Brain (organoid and tissue), 16 donors: ENCODE measurements at places on chromosomes 4 and X.

DNA sequence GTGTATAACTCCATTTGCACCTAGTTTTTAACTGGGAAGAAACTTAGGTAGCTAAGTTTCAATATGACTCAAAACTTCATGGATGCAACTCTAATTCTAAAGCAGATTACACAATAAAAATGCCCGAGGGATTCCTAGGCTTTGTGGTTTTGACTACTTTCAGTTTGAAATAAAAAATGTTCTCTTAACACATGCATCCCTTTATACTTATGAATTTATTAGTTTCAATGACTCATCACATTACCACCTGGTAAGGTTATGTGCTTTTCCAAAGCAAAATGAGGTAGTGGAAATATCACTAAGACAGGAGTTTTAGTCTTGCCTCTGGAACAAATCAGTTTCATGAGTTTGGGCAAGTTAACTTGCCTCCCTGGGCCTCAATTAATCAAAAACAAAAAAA is 125.5 kb downstream of the OPHN1 start:
- no peak for DNase-seq

DNA sequence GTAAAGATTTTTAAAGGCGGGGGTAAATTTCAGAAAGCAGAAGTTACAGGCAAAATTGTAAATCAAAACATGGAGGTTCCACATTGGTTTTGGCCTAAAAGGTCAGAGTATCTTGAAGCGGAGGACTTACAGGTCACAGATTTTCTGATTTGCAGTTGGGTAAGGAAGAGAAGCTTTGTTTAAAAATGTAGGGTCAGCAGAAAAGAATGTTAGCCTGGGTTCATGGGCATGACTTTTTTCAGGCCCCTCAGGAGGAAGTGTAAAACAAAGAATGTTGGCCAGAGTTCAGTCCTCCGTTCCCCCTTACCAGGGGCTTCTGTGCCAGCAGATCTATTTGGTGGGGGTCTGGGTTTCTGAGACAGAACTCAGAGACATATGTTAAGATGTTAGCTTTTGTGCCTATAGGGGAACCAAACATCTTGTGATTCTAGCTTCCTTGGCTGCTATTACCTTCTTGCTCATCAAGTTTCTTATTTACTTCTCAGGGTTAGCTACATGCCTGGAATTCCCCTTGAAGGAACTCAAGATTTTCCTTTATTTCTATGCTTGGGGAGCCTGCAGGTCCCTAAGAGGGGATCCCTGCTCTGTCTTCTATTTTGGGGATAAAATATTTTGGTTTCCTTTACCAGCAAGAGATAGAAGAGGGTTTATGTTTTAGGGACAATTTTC is 160.3 kb downstream of the ANK2 start:
- DNase-seq = no peak

GRCh38 chrX:51760657-51761056 is 17.4 kb downstream of the GSPT2 start:
- DNase-seq = peak; percentile 39

GRCh38 chr4:85939595-85939994 is 420.3 kb downstream of the MAPK10 start:
- DNase-seq = no peak

GRCh38 chrX:50815120-50815519 is 1.1 kb upstream of the SHROOM4 start:
- DNase-seq = no peak

- no peak for DNase-seq
Measured at GRCh38 chr4:149715822-149716585, 99.6 kb downstream of the IQCM start.

DNA sequence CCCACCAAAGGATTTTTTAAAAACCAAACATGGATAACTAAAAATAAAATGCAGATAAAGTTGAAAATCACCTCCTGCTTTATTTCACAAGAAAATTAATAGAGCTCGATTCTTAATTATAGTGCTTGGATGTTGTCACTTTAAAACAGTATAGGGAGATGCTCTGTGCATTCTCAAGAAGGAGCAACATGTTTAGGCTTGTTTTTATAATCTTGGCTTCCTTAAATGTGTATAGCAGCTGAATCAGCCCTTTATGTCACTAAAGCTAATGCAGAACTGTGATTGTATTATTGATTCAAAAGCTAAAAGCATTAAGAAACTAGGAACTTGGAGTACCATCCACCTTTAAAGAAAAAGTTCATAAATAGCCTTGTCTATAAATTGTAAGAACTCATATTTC is 12.9 kb downstream of the UTP3 start:
- no peak for DNase-seq
